ENCODE measurements at places on chromosomes 7 and 10. TPM values are rescaled to one million over a fixed set of nuclear protein-coding genes. Genes with fewer than 3 reads are reported as not detected.

Gene WDFY4
- not detected for total RNA-seq

Gene MYO1G
- total RNA-seq = 0.11 TPM

Gene PNLIPRP2
- not detected for total RNA-seq

Gene OPN4
- not detected for total RNA-seq

Gene TLL2
- total RNA-seq = not detected

DNA sequence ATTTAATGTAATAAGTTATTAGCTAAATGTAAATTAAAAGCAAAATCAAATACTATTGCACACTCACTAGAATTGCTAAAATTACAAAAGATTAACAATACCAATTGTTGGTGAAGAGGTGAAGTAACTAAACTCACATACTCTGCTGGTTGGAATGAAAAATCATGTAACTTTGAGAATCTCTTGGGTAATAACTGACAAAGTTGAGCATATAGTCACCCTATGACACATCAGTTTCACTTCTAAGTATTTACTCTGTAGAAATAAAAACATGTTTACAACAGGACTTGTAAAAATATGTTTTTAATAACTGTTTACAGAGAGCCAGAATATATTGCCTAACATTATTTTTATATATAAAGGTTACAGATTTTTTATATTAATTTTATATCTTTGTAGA lies 33.6 kb downstream of the CNTNAP2 start:
- no peak for DNase-seq

- DNase-seq = no peak
Observed at GRCh38 chr7:16428182-16428581, 6.8 kb upstream of the CRPPA start.

DNA sequence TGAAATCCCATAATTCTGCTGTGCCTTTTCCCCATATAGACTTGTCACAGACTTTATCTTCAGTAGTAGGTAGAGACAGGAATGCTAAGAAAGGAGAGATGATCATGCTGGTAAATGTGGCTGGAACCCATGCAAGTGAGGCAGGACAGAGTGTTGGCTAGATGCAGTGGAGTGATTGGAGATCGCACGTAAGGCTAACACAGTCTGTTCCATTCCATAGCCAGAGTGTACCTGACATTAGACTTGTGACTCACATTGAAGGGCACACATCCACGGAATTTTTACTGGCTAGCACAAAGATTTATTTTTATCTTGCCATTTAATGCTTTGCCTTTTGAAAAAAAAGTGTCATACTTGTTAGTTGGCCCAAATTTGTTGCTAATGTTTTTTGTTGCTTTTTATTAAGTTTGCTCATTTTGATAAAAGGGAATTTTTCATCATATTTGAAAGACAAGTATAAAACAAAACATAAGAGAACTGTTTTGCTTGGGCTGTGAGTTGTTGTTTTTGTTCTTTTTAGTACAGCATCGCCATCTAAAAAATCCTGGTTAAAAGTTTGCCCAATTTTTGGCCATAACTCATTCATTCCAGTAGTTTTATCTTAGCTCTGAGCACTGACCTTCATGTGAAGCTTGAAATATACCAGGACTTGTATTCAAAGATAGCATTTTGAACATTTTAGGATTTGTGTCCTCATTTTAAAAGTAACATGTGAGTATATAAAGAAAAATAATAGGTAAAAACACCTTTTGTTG lies 81.0 kb downstream of the CPED1 start:
- DNase-seq = no peak

Data from SJSA1 (cell line).